Naive thymus-derived CD4-positive, alpha-beta T cell (primary cell): ENCODE measurements at places on chromosomes 4 and X.

- no peak for DNase-seq
These were observed 139.9 kb downstream of the FRYL start for GRCh38 chr4:48640225-48640624.

GRCh38 chr4:30172416-30172815, 547.8 kb upstream of the PCDH7 start:
- DNase-seq: no peak

GRCh38 chrX:47560179-47560933, 649 bp upstream of the ARAF start:
- DNase-seq: no peak

DNA sequence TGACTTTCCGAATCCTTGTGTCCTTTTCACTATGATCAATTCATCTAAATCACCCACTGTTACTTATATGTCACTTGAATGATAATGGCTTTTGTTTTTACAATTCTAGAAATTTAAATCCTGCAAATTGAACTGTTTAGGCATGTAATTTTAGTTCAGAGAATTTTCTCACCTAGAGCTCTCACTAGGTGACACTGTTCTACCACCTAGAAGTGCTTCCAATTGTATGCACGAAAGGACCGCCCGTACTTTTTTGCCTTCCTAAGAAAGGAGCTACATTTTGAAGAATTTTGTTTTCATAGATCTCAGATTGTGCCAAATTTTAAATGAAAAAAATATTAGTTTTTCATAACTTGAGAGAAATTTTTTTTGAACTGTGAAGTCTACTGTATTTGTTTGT, 481.6 kb upstream of the FSTL5 start:
- no peak for DNase-seq

DNA sequence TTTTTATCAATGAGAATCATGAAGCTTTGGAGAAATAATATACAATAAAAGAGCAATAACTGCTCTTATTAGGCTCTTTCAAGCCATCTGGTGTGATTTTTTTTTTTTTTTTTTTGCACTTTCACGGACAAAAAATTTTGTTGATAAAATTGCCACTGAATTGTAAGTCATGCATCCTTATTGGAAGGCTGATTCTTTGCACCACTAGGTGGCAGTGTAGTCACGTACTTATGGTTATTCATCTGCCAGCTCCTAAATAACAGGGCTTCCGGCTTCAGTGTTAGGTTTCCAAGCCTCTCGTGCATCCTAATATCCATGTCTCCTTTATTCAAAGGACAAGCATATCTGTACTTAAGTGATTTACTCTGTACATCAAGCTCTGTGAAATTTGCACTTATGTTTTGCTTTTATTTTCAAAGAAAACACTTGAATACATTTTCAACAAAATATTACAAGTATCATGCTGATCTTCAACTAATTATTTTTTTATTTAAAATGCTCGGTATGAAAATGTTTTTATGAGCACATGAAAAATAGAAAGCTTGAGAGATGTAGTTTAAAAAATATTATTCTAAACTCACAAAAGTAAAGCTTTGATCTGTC, 1578.3 kb upstream of the TENM3 start:
- peak; percentile 27 for DNase-seq

DNA sequence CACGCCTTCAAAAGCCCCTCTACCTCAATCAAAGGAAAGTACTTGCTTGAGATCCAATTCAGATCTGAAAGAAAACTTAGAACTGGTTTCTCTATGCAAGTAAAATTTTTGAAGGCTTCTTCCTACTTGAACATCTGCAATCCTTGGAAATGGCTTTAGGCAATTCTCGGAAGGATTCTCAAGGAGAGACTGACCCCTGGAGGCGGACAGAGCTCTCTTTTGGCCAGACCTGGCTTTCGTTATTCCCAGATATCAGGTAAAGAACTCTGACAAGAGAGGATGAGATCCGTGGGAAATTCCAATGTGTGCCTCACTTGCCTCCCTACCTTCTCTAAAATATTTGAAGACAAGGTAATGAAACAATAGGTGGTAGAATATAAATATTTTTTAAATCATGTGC, 670.3 kb upstream of the FAM241A start:
- no peak for DNase-seq

- DNase-seq: no peak
These were observed 405.4 kb upstream of the PRKX start for GRCh38 chrX:4118666-4119530.
